ENCODE measurements at places on chromosomes 2 and 18.

- DNase-seq, result no peak
These were observed 49.4 kb downstream of the TSPYL6 start for GRCh38 chr2:54206596-54206995.

DNA sequence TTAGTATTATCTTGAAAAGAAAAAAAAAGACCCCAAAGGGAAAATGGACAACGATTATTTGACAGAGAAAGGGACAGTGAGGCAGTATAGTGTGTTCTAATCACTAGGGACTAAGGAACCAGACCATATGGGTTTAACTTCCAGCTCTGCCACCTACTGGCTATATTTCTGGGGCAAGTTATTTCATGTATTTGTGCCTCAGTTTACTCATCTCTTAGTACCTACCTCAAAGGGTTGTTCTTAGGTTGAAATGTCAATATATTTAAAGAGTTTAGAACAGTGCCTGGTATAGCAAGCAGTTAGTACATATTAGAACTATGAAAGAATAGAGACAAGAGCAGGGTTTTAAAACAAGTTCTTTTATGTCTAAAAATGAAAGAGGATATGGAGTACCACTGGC is 42.7 kb downstream of the PRKD3 start:
- DNase-seq, result no peak

DNA sequence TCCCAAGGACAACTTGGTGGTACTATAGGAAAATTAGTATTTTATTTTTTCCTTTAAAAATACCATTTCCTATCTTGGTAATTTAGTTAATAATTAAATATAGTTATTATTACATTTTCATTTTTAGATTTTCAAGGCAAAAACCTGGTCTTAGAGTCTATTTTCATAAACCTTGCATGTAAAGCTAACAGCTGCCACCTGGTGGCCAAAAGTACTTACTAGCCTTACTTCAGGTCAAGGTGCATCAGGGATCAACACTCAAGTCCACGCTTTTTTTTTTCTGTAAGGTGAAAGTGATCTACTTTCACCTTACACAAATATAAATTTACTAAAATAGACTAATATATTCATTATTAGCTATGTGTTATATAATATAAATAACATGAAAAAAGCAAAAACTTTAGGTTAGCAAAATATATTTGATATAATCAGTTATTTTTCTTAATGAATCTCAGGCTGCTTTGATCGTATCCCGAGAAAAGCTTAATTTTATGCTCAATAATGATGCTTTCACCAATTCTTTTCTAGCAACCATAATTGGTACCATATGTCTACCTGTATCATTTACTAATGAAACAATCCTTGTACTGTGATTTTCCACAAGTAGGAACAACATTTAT is 62.5 kb downstream of the RELCH start:
- DNase-seq, result peak; percentile 3

- DNase-seq, result no peak
These were observed 99.0 kb downstream of the TSHZ1 start for GRCh38 chr18:75309564-75309963.

DNA sequence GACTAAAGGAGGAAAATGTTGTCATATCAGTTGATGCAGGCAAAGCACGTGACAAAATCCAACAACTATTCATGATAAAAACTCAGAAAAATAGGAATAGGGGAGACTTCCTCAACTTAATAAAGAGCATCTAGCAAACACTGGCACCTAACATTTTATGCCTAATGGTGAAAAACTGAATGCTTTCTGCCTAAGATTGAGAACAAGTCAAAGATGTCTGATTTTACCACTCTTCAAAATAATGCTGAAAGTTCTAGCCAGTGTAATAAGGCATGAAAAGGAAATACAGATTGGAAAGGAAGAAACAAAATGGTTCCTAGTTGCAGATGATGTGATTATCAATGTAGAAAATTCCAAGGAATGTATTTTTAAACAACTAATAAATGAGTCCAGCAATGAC is 58.4 kb downstream of the SMAD4 start:
- DNase-seq, result no peak

DNA sequence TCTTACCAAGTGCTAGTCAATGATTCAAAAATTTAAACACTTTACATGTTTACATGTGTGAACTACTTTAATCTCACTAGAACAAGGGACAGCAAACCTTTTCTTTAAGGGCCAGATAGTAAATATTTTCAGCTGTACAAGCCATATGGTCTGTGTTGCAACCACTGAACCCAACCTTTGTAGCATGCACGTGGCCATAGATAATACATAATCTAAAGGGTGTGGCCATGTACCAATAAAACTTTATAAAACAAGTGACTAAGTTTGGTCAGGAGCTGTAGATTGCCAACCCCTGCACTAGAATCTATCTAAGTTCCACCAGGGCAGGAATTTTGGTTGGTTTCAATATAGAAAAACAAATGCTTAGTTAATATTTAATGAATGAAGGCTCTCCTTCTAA is 18.4 kb upstream of the SPRED2 start:
- no peak for DNase-seq

DNA sequence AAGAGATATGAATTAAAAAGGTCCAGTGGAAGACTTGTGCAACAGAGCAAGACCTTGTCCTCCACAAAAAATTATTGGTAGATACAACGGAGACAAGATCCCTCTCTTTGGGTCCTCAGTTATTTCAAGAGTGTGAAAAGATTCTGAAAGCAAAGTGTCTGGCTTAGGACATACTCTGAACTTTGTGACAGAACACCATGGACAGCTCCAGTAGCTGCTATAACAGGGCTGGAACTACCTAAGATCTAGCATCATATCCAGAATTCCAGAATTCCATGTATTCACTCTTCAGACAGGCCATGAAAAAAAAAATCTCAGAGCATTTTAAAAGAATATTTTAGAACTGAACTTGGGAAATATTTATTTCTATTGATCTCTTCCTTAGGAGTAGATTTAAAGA is 74.8 kb upstream of the ZBTB14 start:
- no peak for DNase-seq

DNA sequence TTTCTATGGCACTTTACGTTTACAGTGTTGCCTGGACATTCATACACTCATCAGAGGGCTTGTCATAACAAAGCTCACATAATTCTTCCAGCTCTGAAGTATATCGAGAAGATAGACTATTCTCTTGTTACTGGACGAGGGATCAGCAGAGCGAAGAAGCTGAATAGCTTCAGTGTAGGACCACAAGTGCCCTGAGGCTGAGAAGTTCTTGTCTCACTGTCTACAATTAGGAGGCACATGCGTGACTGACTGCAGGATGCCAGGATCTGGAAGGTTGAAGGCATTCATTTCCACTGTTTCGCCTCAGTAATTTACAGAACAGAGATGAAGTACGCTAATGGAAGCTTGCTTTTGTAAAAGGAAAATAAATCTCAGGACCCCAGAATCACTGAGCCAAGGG is 9.6 kb downstream of the SH3YL1 start:
- DNase-seq, result no peak

GRCh38 chr18:79945118-79946042 is 6.1 kb downstream of the SLC66A2 start:
- DNase-seq, result no peak

DNA sequence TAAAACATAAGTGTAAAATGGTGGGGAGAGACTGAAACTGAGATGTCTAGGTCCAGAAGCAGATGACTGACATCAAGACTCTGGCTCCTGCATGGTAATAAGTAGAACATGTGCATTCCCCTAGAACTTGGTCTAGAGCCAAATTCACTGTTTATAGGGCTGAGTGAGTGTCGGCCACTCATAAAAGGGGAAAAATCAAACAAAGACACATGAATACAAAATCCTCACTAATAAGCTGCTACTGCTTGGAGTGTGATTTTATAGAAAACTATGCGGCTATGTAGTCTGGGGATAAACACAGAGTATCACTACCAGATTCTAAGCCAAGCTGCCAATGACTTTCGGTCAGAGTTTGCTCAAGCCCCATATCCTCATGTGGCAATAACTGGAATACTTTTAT is 1080.8 kb upstream of the DDX18 start:
- no peak for DNase-seq

DNA sequence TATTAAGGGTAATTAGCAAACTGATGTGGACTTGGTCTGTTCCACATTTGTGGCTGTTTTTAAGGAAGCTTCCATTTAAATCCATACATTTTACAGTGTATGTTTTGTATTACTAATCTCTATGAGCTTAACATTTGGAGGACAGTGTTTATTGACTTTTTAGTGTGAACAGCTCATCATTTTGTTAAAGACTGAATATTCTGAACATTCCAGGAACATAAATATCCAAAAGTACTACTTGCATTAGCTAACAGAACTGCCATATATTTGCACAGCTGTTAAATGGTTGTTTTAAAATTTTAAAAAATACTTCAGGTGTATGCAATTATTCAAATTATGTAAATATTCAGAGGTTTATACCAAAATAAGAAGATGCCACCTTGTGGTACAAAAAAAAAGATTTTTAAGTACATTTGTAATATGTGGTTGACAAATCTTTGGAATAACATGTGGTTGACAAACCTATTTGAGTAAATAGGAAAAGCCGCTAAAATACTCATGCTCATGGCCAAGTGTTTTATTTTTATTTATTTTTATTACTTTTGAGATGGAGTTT is 439.7 kb upstream of the FANCL start:
- no peak for DNase-seq

GRCh38 chr18:23538870-23539269 is 35.6 kb downstream of the RMC1 start:
- no peak for DNase-seq

DNA sequence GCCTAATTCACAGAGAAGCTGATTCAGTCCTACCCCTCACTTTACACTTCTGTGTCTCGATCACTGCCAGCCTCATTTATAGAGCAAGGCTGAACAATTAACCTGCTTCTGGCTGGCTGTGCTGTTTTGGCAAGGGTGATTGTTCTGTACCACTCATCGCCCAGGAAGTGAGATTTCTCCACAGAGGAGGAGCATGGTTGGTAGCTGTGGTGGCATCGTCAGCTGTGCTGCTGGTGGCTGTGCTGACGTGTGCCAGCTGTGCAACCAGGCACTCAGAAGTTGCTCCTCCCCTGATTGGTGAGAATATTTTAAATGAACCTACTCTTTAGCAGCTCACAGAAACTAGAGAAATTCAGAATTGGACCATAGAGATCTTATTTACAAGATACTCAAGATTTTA is 158.3 kb downstream of the EML6 start:
- no peak for DNase-seq

- DNase-seq, result no peak
These were observed 434.8 kb upstream of the SLC8A1 start for GRCh38 chr2:40886655-40887054.

- DNase-seq, result no peak
These were observed 468.1 kb upstream of the MYT1L start for GRCh38 chr2:2799151-2799697.

Data from right kidney (tissue), 9 donors.